ENCODE measurements at places on chromosomes 7 and 10. TPM values are rescaled to one million over a fixed set of nuclear protein-coding genes. Genes with fewer than 3 reads are reported as not detected.

- no peak for DNase-seq
Observed at GRCh38 chr7:30160329-30160728, 25.5 kb downstream of the MTURN start.

DNA sequence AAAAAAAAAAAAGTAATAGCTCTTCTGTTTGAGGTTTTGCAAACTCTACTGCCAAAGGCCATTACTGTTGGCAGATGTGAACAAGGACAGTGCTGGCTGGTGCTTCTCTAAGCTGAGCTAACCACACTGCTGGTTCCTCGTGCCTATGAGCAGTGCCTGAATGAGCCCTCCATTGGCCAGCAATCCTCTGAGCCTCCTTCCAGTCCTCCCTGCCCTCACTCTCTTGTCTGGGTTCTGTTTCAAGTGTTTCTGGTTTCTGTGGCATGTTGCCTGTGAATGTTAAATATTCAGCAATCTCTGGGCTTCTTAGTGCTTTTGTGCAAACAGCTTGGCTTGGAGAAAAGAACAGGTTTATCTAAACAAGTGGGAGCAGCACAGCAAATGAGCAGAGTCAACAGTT, 161.3 kb upstream of the AUTS2 start:
- no peak for DNase-seq

The HMX3 gene
- total RNA-seq: 0.20 TPM

- no peak for DNase-seq
Observed at GRCh38 chr10:61248013-61248412, 205.2 kb downstream of the TMEM26 start.

DNA sequence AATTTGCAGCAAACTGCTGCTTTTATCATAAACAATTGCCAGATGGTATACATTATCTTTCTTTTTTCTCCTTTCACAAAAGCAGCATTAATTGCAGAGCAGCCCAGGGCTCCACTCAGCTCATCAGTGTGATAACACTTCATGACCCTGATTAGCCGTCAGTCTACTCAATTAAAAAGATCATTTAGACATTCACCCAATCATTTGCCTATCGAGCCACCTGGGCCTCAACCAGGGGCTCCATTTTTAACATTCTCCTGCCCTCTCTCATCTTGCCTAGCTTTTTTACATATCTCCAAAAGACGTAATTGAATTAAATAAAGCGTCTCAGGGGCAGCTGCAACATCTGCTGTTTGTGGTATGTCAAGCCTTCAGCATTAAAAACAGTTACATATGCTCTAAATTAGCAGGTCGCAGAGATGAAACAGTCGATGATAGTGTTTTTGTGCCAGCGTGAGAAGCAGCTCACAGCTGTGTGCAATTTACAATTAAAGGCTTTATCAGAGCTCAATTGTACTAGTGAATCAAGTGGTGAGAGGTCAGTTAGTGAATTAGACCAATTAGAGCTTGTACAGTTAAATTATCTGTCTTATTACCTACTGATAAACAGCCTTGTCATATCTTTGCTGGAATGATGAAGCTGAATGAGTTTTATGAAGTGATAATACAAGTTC, 522.5 kb downstream of the ETV1 start:
- no peak for DNase-seq

The NPTX2 gene
- total RNA-seq: 0.38 TPM

DNA sequence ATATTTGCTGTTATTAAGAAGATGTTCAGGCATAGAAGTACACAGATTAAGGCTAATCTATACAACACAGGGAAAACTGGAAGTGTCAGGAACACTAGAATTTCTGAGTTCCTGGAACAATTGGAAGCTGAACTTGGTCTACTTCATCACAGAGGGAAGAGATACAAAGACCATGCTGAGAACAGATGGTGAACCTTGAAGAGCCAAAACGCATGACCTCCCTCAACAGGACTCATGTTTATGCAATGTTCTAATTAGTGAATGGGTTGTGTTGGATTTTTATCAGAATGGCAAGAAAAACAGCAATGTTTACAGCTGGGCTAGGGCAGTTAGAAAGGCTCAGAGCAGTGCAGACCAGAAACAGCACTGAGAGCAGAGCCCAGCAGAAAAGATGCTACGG, 94.9 kb downstream of the SFMBT2 start:
- no peak for DNase-seq

GRCh38 chr10:6089334-6090219, 743 bp downstream of the RBM17 start:
- DNase-seq: peak; percentile 53

GRCh38 chr10:65123120-65123519, 1601.9 kb downstream of the REEP3 start:
- no peak for DNase-seq

DNA sequence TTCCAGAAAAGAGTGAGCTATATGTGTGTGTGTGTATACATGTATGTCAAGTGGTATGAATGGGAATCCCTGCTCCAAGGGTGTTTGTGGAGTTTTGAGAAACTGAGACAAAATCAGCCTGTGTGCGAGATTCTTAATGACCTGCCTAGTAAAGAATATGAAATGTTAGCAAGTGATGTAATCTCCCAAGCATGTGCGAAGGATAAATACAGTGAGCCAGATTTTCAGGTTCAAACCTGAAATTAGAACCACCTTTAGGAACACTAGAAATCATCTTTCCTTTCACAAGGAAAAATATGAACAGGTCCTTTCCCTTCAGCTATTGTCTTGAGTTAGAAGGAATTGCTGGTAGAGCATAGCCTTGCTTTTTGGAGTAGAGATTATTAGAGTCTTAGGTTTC, 457.6 kb downstream of the LRMDA start:
- DNase-seq: no peak

The AFAP1L2 gene
- total RNA-seq: 1.3 TPM

- DNase-seq: peak; percentile 80
Observed at GRCh38 chr10:46228563-46229071, 58.2 kb upstream of the ANTXRL start.

Data from left lobe of liver (tissue), 2 donors.